ENCODE measurements at places on chromosomes 5 and 9.

GRCh38 chr5:142014911-142015584, 2.2 kb upstream of the GNPDA1 start:
- DNase-seq = peak; percentile 69

GRCh38 chr9:131714161-131714646, 25.7 kb downstream of the RAPGEF1 start:
- peak; percentile 92 for DNase-seq

GRCh38 chr5:109485030-109485429, 75.3 kb upstream of the PJA2 start:
- DNase-seq = no peak

DNA sequence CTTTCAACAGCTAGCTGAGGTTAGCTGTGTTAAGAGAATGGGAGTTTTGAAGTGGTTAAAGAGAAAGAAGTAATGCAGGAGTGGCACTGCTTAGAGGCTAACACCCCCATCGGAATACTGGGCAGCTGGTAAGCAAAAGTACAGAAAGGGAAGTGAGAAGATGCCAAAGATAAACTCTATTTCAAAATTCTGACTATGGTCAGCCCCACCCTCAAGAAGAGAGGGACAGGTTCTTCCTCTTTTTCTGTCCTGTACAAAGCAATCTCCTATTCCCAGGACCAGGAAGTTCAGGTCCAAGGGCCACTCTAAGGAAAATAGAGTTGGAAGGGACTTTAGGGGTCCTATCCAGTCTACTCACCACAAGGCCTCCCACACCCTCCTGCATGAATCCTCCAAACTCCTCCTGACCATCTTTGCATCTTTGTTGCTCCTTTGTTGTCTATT, 45.9 kb upstream of the JAK2 start:
- DNase-seq = no peak

GRCh38 chr5:39955156-39955555, 530.4 kb upstream of the DAB2 start:
- no peak for DNase-seq

DNA sequence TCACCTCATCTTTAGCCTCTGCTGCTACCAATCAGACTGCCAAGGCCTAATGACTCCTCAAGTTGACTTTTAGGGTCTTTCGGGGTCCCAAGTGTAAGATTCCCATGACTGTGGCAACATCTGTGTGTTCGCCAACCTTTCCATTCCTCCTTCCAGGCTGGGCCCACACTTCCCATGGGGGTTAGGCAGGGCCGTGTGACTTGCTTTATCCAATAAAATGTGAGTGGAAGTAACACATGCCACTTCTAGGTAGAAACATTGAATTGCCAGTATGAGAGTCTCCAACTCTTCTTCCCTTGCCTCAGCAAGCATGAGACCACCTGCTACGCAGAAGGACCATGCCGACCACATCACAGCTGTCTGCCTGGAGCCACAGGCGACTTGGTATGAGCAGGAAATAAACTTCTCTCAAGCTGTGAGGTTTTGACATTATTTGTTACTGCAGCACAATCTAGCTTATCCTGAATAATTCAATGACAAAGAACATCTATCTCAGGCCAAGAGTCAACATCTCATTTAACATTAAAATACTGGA, 190.4 kb upstream of the IER5L start:
- DNase-seq = no peak

Measured in iris pigment epithelial cell (primary cell).